Amniotic stem cell (primary cell): ENCODE measurements at places on chromosomes 2 and 18.

DNA sequence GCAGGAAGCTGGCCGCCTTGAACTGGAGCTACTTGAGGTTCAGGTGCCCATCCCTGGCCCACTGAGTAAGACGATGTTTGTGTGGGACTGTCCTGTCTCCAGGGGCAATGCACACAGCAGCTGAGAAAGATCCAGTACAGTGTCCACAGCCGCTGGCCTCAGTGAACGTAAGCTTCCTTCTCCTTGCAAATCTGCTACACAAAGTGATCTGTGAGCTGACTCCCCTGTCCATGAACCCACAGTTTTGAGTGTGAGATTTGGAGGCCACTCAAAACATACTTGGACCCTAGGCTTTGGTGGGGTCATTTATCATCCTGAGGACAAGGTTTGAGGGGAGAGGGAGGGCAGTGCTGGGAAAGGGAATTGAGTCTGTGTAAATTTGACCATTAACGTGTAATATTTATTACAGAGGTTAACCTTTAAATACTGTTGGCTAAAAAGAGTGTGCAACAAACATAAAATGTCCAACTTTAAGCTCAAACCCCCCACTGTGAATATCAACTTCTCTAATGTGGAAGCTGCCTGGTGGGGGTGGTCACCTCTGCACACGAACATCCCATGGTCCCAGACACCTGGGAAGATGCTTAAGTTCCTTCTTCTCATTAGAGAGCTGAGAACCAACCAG, 4.9 kb upstream of the CYS1 start:
- no peak for DNase-seq

DNA sequence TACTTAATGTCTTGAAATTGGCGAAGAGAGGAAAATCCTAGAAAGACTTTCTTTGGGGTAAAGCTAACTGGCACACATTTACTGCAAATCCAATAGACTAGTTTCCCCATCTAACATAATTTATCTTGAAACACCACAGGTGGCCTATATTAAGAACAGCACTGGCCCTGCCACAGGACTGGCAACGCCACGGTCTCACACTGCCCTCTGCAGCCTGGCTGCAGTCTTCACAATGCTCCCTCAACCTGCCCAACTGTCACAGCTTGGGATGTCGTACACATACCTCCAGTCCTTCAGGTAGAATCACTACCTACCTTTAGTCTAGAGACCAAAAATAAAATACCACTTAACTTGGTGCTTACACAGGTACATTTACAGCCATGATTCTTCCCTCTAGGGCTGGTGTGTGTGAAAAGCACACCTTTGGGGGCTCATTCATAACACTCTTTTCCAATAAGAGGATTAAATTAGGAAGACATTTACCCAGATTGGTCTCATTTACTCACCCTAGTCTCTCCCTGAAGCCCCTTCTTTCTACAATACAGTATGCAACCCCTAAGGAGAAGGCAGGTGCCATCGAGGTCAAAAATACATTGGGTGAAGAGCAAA, 222.2 kb downstream of the C1D start:
- DNase-seq = peak; percentile 46

- DNase-seq = no peak
These were observed 114.4 kb upstream of the GLS start for GRCh38 chr2:190766174-190766572.

- no peak for DNase-seq
These were observed 17.7 kb downstream of the NFATC1 start for GRCh38 chr18:79413426-79413825.

DNA sequence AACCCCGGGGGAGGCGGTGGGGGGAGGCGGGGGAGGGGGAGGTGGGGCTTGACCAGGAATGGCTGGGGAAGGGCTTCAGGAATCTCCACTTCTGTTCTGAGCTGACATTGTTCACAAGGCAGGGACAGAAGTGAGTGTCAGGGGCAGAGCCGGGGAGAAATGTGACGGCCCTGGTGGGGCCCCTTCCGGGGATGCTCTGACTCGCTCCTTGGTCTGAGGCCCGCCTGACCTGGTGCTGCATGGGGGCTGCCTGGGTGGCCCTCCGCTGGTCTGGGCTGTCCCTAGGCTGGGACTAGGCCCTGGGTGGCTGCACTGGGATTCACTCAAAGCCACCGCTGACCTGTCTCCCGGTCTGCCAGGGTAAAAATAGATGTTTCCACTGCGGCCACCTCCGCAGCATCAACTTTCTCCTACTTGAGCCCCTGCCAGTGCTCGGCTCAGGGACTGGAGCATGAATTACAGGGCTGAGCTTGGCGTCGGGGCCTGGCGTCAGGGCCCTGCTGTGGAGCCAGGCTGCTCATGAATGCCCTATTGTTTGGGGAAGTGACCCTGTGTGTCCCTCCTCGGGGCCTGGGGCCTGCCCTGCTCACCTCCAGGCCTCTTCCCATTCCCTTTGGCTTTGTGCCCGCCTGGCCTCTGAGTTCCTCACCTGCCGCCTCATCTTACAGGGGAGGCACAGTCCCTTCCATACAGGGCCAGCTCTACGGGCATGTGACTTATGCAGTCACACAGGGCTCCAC, 247.5 kb downstream of the DYSF start:
- no peak for DNase-seq

- DNase-seq = no peak
These were observed 65.7 kb upstream of the ZNF236 start for GRCh38 chr18:76756531-76757253.

- DNase-seq = no peak
These were observed 181.3 kb downstream of the TMX3 start for GRCh38 chr18:68533641-68534040.

- peak; percentile 77 for DNase-seq
These were observed 262.0 kb downstream of the AFF3 start for GRCh38 chr2:99880148-99880963.
